ENCODE measurements at places on chromosomes 1 and 21. TPM values are rescaled to one million over a fixed set of nuclear protein-coding genes. Genes with fewer than 3 reads are reported as not detected.

- no peak overlapping the region for H3K27ac ChIP-seq
- no peak for DNase-seq
- no peaks in the 10 kb centered on the region for H3K36me3 ChIP-seq
- H3K4me3 ChIP-seq, result no peak overlapping the region
- no peaks in the 10 kb centered on the region for H3K27me3 ChIP-seq
Measured at GRCh38 chr1:51605961-51606723, 10.8 kb upstream of the OSBPL9 start.

CD247 gene
- 8.9 TPM for total RNA-seq

GRCh38 chr1:201740670-201741111 lies 88.3 kb upstream of the IPO9 start:
- no peaks in the 10 kb centered on the region for H3K27me3 ChIP-seq
- peak overlapping the region; percentile 69 for H3K4me3 ChIP-seq
- peak overlapping the region; percentile 42 for H3K27ac ChIP-seq
- H3K36me3 ChIP-seq, result no peaks in the 10 kb centered on the region
- H3K4me1 ChIP-seq, result peaks cover 24% of the 10 kb centered on the region
- no peak for DNase-seq

DNA sequence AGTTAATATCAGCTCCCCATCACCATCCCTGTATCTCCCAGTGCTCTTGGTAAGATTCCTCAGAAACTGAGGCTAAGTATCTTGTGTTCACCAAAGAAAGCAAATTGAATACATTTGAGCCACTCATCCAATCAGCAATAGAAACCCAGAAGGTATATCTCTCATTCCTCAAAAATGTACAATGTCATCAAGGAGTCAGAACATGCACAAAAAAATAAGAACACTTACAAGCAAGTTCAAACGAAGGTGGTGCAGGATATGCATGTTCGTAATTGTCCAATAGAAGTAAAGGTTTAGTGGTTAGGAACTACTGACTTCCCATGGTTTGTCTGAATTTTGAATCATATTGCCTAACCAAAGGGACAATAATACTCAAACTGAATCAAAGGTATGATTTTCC lies 24.3 kb downstream of the RXRG start:
- no peak overlapping the region for H3K4me3 ChIP-seq
- no peaks in the 10 kb centered on the region for H3K27me3 ChIP-seq
- DNase-seq, result no peak
- H3K4me1 ChIP-seq, result peaks cover 12% of the 10 kb centered on the region

- no peak overlapping the region for H3K27ac ChIP-seq
- no peak overlapping the region for H3K4me3 ChIP-seq
- no peak for DNase-seq
- H3K27me3 ChIP-seq, result no peaks in the 10 kb centered on the region
Measured at GRCh38 chr21:25649146-25649545, 10.1 kb downstream of the JAM2 start.

DNA sequence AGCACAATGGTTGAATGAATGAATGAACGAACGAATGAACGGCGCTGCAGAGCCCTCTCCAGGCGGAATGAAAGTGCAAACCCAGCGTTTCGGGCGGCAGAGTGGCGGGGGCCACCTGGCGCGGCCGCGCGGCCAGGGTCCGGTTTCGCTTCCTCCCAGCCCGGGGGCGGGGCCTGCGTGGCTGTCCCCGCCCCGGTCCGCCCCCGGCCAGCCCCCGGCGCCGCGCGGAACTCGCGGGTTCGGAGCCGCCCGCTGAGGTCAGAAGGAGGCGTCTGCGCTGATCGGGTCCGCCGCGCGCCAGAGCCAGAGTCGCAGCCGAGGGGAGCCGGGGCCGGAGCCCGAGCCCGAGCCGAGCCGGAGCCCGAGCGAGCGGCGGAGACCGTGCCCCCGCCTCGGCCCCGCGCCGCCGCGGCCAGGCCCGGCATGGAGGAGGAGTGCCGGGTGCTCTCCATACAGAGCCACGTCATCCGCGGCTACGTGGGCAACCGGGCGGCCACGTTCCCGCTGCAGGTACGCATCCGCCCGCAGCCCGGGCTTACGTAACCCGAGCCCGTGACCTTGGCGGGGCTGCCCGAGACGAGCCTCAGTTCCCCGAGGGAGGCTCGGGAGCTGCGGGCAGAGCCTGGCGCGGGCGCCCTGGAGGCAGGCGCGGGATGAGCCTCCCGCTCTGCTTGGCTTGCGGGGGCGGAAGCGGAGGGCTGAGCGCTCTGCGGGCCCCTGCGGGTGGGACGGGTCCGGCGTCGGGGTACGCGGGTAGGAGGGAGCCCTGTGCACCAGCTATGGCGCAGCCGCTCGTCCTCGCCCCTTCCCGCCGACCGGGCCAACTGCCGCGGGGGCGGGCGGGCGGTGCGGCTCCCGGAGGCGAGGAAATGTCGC lies at the start of gene PDXK:
Gene PDXK (plus strand): TSS at position 258 of the 876 bp plus-strand sequence. CDS start 166 bp downstream, at position 424.
- peaks cover 9% of the 10 kb centered on the region for H3K36me3 ChIP-seq
- H3K4me1 ChIP-seq, result peaks cover 32% of the 10 kb centered on the region
- no peaks in the 10 kb centered on the region for H3K27me3 ChIP-seq
- peak within 1 kb of the TSS; percentile 96 for H3K27ac ChIP-seq

GRCh38 chr1:201214886-201215285 lies 24.3 kb downstream of the IGFN1 start:
- H3K27me3 ChIP-seq, result no peaks in the 10 kb centered on the region
- no peaks in the 10 kb centered on the region for H3K4me1 ChIP-seq
- no peak overlapping the region for H3K4me3 ChIP-seq
- H3K36me3 ChIP-seq, result no peaks in the 10 kb centered on the region

- H3K27ac ChIP-seq, result peak overlapping the region; percentile 90
- peaks cover 15% of the 10 kb centered on the region for H3K36me3 ChIP-seq
- no peak for DNase-seq
- H3K27me3 ChIP-seq, result no peaks in the 10 kb centered on the region
- H3K4me1 ChIP-seq, result peaks cover 64% of the 10 kb centered on the region
Measured at GRCh38 chr1:151990058-151990855, 3.4 kb downstream of the S100A10 start.

ARMH1 gene
- 5.9 TPM for total RNA-seq

OR11L1 gene
- total RNA-seq, result not detected

SLC66A1 gene
- total RNA-seq, result 20.9 TPM

DNA sequence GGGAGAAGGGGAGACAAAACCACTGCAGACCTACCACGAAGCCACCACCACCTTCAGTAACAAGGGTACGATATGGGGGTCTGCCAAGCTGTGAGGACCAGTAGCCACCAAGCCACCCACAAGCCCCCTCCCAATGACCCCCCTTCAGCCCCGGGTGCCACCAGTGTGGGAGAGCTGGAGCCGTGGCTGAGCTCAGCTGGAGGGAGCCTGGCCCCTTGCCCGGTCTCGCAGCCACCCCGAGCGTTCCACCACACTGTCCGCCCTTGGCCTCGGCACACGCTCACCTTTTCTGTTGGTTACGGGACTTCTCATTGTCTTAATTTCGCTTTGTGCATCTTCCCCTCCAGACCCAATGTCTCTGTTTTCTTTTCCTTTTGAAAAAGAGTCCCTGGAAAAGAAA lies 26.4 kb upstream of the CNTN2 start:
- no peak for DNase-seq
- H3K4me1 ChIP-seq, result peaks cover 4% of the 10 kb centered on the region
- no peak overlapping the region for H3K27ac ChIP-seq
- H3K4me3 ChIP-seq, result no peak overlapping the region

NAV1 gene
- 34.1 TPM for total RNA-seq

DNA sequence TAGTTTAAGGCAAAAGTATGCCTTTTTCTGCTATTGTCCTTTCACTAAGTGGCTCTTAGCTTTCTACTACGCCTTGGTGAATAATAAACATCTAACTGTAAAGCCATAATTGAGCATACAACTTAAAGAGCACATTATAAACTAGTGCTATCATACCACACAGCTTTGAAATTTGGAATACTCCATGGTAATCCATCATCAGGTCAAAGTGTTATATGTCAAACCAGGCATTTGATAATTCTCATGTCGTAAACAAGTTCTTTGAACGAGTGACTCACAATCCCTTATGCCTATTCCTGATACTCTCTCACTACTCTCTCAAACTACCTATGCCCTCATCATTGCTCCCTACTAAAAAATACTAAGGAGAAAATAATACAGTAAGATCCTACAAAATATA lies 60.3 kb upstream of the FMN2 start:
- no peak for DNase-seq
- H3K4me1 ChIP-seq, result no peaks in the 10 kb centered on the region
- H3K36me3 ChIP-seq, result no peaks in the 10 kb centered on the region

- H3K27ac ChIP-seq, result no peak overlapping the region
- no peak for DNase-seq
- no peak overlapping the region for H3K4me3 ChIP-seq
- H3K4me1 ChIP-seq, result no peaks in the 10 kb centered on the region
Measured at GRCh38 chr1:99069146-99069545, 64.5 kb upstream of the PLPPR5 start.

TLCD4 gene
- 13.6 TPM for total RNA-seq

DNA sequence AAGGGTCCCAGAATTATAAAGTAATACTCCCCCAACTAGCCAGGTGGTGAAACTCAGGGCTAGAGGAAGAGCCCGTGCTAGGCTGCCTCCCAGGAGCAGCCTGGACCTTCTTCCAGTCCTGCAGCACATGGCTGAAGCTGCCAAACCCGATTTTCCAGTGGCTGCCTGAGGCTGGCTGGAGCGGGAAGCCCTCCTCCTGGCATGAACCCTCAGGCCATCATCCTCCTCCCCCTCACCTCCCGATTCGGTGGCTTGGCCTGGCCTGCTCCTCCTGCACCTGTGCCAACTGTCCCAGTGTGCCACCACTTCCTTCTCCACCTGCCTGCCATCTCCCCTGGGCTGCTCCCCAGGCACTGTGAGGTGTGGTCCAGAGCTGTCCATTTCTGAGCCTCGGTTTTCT lies 3.0 kb upstream of the TSPAN1 start:
- peak; percentile 85 for DNase-seq
- H3K4me3 ChIP-seq, result no peak overlapping the region
- no peaks in the 10 kb centered on the region for H3K36me3 ChIP-seq
- H3K4me1 ChIP-seq, result peaks cover 48% of the 10 kb centered on the region
- H3K27ac ChIP-seq, result peak overlapping the region; percentile 66

DNA sequence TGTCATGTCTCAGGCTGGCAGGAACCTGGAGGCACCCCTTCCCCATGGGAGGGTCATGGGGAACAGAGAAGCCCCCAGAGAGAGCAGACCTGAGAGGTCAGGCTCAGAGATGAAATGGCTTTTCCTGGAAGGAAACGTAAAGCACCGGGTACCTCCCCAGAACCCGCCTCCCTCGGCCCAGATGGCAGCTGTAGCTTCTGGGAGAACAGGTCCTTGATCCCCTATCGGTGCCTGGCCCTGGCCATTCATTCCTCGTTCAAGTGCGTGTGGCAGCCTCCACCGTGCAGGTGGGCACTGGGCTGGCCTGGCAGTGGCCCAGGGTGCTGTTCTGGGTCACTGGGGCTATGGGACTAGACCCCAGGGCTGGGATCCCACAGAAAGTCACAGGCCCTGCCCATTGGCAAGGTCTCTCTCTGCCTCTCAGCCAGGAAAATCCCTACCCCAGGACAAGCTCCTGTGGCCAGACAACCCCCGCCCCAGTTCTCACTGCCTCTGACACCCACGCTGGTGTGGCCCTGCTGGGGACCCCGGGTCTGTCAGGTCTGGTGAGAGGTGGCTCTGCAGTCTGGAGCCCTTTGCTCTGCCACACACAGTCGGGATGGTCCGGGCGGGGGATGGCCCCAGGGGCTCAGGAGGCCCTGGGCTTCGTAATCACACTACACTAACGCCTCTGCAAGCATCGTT lies 183.2 kb upstream of the VAMP3 start:
- DNase-seq, result peak; percentile 43
- no peak overlapping the region for H3K27ac ChIP-seq
- no peaks in the 10 kb centered on the region for H3K4me1 ChIP-seq
- H3K36me3 ChIP-seq, result no peaks in the 10 kb centered on the region
- H3K27me3 ChIP-seq, result no peaks in the 10 kb centered on the region

DNA sequence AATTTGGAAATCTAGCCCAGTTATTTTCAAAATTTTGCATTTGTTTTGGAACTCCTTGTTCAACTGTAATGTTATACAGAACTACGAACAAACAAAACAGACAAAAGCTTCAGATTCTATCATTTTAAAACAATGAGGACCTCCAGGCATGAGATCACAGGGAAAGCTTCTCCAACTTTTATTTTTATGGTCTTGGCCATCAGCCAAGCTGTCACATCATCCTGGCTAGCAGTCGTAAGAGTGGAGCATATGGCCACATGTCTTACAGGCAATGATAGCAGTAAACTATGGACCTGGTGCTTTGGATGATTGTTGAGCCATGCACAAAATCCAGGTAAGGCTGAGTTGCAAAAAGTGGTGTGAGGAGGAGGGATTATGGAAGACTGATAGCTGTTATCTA lies 299.6 kb downstream of the LMX1A start:
- H3K4me3 ChIP-seq, result no peak overlapping the region
- no peak overlapping the region for H3K27ac ChIP-seq
- H3K36me3 ChIP-seq, result no peaks in the 10 kb centered on the region
- H3K27me3 ChIP-seq, result no peaks in the 10 kb centered on the region

DNA sequence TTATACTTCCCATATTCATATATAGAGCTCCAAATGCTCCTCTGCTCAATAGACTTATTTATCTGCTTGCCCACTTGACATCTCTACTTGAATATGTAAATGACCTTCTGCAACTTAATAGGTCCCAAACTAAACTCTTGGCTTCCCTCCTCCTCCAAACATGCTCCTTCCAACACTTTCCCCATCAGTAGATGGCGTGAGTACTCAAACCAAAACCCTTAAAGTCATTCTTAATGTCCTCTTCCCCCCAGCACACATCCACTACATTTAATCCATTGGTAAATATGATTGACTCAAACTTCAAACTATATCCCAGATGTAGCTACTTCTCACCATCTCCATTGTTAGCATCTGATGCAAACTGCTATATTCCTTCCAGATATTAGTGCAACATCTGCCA lies 48.5 kb upstream of the PBX1 start:
- no peaks in the 10 kb centered on the region for H3K27me3 ChIP-seq
- no peaks in the 10 kb centered on the region for H3K4me1 ChIP-seq
- no peak overlapping the region for H3K4me3 ChIP-seq
- H3K27ac ChIP-seq, result no peak overlapping the region
- H3K36me3 ChIP-seq, result no peaks in the 10 kb centered on the region
- DNase-seq, result no peak

DNA sequence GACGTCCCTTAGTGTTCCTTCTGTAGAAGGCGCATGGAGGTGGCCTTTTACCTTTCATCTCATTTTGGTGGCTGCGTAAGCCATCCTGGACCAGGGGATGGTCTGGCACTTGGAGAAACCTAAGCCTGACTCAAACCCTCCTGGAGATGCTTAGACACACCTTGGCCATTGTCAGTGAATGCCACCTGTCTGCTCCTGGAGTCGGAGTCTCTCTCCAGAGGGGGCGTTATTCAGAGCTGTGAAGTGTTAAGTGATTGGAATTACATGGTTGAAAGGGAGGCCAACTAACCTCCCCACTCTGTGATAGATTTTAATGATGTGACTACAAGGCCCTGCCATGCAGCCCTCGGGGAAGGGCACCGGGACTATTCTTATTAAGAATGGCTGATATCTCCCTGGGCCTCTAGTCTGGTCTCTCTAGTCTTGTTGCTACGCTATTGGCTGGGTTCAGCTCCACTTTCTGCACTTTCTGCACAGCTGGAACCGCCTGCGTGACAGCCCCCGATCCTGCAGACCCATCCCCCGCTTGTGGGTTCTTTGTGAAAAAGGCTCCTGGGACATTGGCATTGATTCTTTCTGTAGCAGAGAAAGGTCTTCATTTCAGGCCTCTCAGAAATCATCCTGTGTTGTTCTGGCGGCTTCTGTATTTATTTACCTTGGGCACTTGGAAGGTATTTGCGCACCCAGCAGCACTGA lies 4.2 kb downstream of the RASSF5 start:
- peak; percentile 32 for DNase-seq
- peaks cover 48% of the 10 kb centered on the region for H3K4me1 ChIP-seq
- H3K36me3 ChIP-seq, result no peaks in the 10 kb centered on the region
- no peaks in the 10 kb centered on the region for H3K27me3 ChIP-seq
- H3K27ac ChIP-seq, result peak overlapping the region; percentile 71

PRDM2 gene
- 46.7 TPM for total RNA-seq
